Left ventricle myocardium superior (tissue), 1 donor: ENCODE measurements at places on chromosomes 13 and 19. TPM values are rescaled to one million over a fixed set of nuclear protein-coding genes. Genes with fewer than 3 reads are reported as not detected.
A peak's percentile ranks its signal among the peaks of the same experiment; 100 is the strongest.

PSG7 gene
- total RNA-seq = not detected

KDELR1 gene
- 79.4 TPM for total RNA-seq

DNA sequence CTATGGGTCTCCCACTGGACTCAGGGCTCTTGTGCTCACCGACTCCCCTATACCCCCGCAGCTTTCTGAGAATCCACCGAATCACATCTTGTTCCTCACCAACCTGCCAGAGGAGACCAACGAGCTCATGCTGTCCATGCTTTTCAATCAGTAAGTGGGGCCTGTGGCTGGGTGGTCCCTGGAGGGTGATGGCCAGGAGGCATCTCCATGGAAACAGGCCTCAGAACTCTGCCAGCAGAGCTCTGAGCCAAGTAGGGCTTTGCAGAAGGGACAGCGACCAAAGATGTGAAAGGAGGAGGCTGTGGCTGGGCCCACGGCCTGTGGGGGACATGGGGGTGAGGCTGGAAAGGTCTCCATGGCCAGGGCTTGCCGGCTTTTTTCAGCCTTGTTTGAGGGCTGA is 11.8 kb upstream of the MIA start:
- no peak for DNase-seq

GRCh38 chr19:13526552-13526951 is 20.3 kb upstream of the CACNA1A start:
- DNase-seq = no peak

DNA sequence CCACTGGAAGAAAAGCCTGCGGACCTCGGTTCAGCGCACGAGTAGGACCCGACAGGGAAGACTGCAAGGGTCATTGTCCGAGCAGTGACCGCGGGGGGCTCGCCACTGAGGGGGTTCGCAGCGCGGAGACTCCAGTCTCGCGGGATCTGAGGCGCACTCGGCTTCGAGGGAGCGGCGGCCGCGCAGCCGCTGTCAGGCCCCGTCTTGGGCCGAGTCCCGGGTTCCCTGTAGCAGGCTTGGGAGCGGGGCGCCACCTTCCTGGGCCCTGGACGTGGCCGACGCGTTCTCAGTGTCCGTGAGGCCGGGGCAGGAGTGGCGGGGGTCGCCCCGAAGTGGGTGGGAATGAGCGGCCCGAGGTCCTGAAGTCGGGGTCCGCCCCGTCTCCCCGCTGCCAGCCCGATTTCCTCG is 474 bp upstream of the FAM174C start:
- no peak for DNase-seq

DNA sequence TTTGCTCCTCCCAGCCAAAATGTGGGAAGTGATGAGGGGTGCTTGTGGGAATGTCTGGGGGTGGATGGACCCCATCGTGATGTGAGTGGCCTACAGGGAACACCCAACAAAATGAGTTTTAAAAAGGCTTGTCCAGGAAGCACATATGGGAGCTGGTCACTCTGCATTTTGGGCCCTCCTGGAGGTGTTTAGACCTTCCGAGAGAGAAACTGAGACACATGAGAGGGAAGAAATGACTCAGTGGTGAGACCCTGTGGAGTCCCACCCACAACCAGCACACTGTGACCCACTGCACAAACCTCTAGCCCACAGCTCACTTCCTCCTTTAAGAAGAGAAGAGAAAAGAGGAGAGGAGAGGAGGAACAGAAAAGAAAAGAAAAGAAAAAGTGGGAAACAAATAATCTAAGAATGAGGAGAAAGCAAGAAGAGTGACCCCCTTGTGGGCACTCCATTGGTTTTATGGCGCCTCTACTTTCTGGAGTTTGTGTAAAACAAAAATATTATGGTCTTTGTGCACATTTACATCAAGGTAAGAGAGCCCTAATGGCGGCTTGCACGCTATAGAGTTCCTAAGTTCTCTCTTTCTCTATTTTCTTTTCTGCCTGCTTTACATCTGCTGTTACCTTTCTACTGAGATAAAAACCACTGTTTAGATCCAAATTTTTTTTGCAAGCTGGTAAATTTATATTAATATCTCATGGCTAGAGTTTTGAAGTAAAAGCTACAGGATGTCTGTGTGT is 13.3 kb upstream of the LILRB1 start:
- DNase-seq = no peak

DNA sequence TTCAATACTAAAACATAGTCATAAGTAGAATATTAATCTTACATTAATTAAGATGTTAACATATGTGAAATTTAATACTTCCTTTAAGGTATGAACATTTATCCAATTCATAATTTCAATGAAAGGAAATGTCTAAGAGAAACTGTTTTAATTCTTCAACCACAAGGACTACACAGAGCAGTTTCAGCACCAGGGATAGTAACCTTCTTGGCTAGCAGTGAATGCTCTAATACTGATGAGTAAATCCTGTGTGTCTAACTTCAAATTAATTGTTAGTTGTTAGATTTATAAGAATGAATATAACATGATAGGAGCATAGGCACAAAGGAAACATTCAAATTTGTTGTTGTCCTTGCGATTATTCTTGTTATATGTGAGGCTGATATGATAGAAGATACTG is 15.6 kb upstream of the NBEA start:
- DNase-seq = no peak

HSH2D gene
- total RNA-seq = 0.37 TPM

- no peak for DNase-seq
These were observed 1366.6 kb upstream of the MIR17HG start for GRCh38 chr13:89980896-89981295.

DNA sequence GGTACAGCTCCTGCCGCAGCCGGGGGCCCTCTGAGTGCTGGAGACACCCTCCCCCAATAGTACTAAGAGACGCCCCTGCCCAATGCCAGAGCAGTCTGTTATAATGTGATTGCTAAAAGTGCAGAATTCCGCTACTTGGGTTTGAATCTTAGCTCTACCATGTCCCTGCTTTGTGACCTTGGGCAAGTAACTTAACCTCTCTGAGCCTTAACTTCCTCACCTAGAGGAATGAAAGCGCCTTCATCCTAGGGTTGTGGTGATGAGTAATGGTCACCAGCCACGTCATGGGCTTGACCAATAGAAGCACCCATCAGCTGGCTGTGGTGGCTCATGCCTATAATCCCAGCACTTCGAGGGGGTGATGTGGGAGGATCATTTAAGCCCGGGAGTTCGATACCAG is 6.5 kb downstream of the PLEKHG2 start:
- no peak for DNase-seq

- no peak for DNase-seq
These were observed 387.8 kb upstream of the GPC6 start for GRCh38 chr13:92838786-92839185.

- no peak for DNase-seq
These were observed 326.0 kb downstream of the GPC6 start for GRCh38 chr13:93552596-93552995.

ICAM5 gene
- 0.32 TPM for total RNA-seq

- no peak for DNase-seq
These were observed 13.5 kb upstream of the COMP start for GRCh38 chr19:18804643-18805042.

DNA sequence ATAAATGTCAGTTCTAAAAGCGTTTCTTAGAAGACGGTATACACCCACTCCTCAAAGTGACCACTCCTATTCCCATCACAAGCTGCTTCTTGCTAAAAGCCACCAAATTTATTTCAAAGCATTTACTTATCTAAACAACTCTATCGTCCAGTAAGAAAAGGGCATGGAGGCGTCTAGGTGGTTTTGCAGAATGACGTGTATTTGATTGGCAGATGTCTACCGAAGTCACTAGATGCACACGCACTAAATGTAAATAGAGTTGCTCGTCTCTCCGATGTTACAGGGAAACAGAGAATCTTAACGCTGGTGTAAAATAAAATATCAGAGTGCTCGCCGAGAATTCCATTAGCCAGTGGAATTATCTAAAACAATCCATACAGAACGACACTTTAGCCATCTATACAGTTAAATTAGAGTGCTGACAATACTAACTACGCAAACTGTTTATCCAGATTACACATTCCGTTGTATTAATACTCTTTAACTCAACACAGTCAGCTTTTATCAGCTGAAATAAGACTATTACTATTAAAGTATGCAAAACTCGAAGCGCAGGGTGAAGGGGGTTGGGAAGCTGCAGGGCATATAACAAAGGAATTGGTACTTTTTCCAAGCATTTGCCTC is 1.9 kb downstream of the KLF12 start:
- DNase-seq = no peak

KCNRG gene
- 0.32 TPM for total RNA-seq

- DNase-seq = peak; percentile 77
These were observed 2.4 kb downstream of the PPP1R13L start for GRCh38 chr19:45402298-45403061.

CYP4F8 gene
- not detected for total RNA-seq

ZNF415 gene
- total RNA-seq = 23.9 TPM

DNA sequence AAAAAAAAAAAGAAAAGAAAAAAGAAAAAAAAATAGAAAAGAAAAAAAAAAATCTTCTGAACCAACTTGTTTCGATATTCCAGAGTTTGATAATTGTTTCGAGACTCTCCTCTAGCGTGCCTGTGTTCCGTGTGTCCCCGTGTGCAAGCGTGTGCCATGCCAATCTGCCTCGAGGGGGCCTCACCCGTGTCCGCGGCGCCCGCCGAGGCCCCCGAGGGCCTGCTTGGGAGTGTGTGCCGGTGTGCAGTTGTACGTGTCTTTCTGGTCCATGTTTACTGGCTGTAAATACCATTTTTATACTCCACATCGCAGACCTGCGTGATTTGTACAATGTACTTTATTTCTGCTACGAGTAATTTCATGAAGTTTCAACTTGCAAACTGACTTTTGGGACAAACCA is 69.9 kb upstream of the NFIC start:
- no peak for DNase-seq

GRCh38 chr13:31755803-31756212 is 16.5 kb downstream of the RXFP2 start:
- DNase-seq = no peak

DNA sequence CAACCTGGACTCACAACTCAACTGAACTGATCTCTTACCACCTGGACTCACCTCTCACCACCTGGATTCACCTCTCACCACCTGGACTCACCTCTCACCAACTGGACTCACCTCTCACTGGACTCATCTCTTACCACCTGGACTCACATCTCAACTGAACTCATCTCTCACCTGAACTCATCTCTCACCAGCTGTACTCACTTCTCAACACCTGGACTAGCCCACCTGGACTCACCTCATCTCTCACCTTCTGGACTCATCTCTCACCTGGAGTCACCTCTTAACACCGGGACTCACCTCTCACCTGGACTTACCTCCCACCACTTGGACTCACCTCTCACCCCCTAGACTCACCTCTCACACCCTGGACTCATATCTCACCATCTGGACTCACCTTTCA is 7.3 kb upstream of the CASP14 start:
- no peak for DNase-seq

COL4A1 gene
- total RNA-seq = 119 TPM

FPR1 gene
- 4.3 TPM for total RNA-seq

DNA sequence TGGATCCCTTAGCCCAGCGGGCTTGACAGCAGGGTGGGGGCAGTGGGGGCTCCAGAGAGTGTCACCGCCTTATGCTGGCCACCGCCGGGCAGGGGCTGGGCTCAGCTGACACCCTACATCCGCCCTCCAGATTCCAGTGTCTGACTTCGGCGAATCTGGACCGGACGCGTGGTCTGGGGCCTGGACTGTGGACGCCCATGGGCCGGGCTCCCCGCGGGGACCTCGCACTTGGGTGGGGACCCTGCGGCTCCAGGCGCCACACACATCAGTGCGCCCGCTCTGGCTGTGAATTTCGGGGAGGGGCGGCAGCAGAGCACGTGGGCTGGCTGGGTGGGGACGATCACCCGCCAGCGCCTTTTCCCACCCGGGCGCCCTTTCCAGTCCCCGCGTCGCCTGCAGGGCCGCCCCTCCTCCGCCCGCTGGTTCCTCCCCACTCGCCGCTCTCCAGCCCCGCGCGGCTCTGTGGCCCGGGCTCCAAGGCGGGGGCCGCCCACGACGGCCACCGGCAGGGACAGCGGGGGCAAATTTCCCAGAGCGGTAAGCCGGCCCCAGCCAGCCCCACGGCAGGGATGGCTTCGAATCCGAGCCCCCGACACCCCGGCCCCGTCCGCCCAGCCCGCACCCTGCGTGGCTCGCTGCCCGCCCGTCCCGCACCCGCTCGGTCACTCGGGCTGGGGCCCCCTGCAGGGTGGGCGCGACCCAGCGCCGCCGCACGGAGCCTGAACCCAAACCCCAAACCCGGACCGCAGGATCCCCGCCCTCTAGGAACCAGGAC is 23.3 kb upstream of the ZNF99 start:
- DNase-seq = no peak

- no peak for DNase-seq
These were observed 85.0 kb downstream of the SACS start for GRCh38 chr13:23348262-23349127.

DNA sequence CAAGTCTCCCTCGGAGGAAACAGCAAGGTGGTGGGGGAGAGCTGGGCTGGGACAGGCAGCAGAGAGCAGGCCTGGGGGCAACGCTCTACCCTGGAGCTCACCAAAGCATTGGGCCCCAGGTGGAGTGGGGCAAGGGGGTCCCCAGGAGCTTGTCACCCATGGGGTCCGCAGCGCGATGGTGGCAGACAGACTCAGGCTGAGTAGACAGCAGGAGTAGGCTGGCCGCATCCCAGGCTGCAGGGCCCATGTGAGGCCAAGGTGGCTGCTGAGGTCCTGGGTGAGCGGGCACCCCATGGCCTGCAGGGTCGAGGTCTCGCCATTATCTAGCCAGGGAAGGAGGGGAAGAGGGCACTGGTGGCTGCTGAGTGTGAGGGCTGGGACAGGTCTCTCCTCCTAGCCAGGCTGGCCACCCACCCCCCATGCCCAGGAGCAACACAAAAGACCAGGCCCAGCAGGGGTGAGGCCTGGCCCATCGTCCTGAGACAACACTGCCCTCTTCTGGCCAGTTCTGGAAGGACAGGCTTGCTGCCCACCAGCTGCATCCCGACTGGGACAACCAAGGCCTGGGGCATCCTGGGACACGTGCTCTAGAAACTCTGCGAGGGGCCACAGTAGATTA is 33.1 kb downstream of the CEBPG start:
- DNase-seq = peak; percentile 79

GRCh38 chr13:48842316-48842715 is 133.4 kb upstream of the FNDC3A start:
- no peak for DNase-seq

PRTN3 gene
- total RNA-seq = not detected

- no peak for DNase-seq
These were observed 14.1 kb downstream of the UBAC2 start for GRCh38 chr13:99214731-99215130.

DNA sequence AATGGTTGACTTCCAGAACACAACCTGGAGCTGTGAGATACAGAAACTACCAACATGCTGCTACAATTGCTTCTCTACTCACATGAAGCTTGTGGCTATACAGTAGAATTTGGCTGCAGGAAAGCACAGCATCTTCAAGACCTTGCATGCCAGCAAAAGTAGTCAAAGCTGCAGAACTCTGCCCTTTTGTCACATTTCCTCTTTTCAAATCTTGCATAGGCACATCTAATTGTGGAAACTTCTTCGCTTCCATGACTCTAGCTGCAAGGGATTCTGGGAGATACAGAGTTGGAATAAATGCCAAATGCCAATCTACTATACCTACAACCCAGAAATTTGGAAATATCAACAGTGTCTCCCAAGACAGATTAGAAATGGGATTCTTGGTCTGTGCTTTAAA is 462.2 kb downstream of the FOXO1 start:
- DNase-seq = no peak

DCT gene
- total RNA-seq = 0.12 TPM

BAX gene
- total RNA-seq = 22.0 TPM

- no peak for DNase-seq
These were observed 111.4 kb upstream of the C1QTNF9B start for GRCh38 chr13:24008679-24009078.
